ENCODE measurements at places on chromosomes 16 and 17. TPM values are rescaled to one million over a fixed set of nuclear protein-coding genes. Genes with fewer than 3 reads are reported as not detected.

- DNase-seq, result no peak
Observed at GRCh38 chr17:1168533-1169220, 11.1 kb downstream of the ABR start.

Gene RHBDL3
- polyA plus RNA-seq, result 1.1 TPM

Gene KRT33B
- not detected for polyA plus RNA-seq

DNA sequence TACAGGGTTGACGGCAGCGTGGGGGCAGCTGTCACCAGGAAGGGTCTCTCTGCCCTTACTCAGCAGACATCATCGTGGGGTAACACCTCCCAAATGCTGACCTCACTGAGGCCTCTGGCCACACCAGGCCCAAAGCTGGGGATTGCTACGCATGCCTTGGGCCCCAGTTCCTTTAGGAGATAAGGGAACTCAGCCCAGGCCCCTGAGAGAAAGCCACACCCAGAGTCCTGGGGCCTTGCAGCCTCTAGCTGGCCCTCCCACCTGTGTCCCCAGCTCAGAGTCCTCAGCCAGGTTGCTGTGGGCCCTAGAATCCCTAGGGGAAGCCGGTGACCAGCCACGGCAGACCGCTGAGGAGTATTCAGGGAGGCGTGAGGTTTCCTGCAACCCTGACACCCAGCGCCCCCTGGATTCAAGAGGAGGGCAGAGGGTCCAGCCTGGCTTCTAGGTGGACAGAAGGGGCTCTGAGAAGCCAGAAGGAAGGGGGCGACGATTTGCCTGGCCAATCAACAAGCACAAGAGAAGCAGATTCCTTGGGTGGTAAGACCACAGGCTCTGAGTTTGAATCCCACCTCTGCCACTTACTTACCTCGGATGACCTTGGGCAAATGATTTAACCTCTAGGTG, 10.3 kb upstream of the GINS2 start:
- DNase-seq, result no peak

- peak; percentile 7 for DNase-seq
Observed at GRCh38 chr16:19935694-19936093, 51.0 kb upstream of the GPRC5B start.

Gene GFAP
- polyA plus RNA-seq, result 0.38 TPM

DNA sequence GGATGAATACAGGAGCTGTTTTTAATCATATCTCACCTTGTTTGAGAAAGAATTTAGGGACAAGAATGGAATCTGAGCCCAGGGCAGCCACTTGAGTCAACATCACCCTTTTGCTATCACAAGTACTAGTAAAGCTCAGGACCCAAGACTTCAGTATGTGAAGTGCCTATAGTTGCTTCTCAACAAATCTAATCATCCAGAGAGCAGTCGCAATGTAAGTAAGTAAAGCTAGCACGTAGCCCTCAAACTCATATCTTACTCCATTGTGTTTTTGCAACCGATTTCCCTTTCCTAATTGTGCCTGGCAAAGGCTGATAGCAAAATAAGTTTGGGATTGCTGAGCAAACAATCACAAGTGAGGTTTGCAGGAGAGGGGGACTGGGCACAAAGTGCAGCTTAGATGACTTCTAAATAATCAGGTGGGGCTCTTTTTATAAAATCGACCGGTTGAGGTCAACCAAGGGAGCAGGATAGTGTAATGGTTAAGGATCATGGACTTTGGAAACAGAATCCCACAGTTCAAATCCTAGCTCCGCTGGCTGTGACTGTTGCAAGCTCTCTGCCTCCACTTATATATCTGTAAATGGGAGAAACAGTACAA, 13.0 kb downstream of the TOB1 start:
- no peak for DNase-seq

DNA sequence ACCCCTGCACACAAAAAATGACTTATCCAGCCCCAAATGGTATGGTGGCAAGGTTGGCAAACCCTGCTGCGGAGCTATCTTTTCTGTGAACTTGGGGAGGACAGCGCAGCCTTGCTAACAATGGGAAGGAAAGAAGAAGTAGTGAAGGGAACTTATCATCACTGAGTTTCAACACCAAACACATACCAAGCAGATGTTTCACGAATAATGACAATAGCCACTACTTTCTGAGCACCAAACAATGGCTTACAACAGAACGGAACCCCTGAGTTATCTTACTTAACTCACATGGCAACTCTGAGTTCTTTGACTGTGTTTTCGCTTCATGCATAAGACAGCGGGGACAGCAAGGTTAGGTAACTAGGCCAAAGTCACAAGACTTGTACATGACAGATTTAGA, 148.9 kb downstream of the XYLT1 start:
- DNase-seq, result no peak

DNA sequence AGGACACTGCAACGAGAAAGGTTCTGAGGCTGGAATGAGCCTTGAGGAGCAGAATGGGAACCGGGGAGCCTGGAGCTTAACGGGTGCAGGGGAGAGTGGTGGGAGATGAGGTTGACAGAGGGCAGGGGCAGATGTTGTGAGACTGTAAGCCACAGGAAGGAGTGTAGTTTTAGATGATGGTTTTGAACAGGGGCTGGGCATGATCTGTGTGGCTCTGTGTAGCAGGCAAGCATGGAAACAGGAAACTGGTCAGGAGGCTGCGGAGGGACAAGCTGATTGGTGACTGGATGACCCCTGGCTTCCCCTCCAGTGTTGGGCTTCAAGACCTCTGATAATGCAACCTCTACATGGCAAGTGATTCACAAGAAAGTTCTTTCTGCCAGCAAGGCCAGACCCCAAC, 1.4 kb upstream of the CNGB1 start:
- DNase-seq, result no peak

DNA sequence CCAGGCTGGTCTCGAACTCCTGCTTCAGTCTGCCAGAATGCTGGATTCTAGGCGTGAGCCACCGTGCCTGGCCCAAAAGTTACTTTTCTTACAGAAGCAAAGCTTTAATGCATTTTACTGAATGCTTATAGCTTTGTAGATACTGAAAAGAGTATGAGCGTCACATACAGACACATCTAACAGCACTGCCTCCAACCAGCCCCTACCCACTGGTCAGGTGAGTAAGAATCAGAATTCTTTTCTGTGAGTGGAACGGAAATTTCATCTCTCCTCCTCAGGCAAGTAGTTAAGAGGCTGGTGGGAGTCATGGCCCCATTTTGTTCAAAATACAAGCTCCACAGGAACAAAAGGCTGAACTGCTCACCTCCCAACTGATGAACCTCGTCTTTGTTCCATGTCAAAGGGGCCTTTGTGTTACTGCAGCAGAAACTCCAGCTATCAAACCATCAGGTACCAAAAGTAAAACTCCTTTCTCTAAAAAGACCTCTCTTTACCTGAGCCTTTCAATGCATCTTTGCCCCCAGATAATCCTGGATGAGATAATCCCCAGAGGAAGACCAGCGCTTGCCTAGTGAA, 92.4 kb upstream of the RPH3AL start:
- DNase-seq, result no peak

- peak; percentile 59 for DNase-seq
Observed at GRCh38 chr17:78257810-78258322, 26.4 kb downstream of the TMEM235 start.

DNA sequence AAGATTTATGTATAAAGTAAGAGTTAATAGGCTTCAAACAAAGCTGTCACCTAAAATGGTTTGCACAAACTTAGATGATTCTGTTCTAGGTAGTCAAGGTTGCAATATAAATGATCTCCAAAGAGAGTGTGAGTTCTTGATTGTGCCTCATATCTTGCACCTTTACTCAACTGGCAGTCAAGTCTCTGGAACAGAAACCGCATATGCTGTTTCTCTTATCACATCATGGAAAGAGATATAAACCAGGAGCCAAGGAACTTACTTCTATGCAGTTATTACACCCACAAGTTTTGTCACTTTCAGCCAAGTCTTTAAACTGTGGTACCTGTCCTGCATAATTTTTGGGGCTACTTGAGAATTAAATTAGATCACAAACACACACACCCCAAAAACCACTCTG, 5.2 kb downstream of the SSH2 start:
- DNase-seq, result no peak

Gene ATMIN
- 33.7 TPM for polyA plus RNA-seq

Gene KRT9
- polyA plus RNA-seq, result not detected

- no peak for DNase-seq
Observed at GRCh38 chr17:81837641-81838040, 2.8 kb upstream of the PPP1R27 start.

- DNase-seq, result no peak
Observed at GRCh38 chr16:10090816-10091215, 91.4 kb downstream of the GRIN2A start.

Gene NACA2
- polyA plus RNA-seq, result 2.6 TPM

Gene OR4D1
- not detected for polyA plus RNA-seq

DNA sequence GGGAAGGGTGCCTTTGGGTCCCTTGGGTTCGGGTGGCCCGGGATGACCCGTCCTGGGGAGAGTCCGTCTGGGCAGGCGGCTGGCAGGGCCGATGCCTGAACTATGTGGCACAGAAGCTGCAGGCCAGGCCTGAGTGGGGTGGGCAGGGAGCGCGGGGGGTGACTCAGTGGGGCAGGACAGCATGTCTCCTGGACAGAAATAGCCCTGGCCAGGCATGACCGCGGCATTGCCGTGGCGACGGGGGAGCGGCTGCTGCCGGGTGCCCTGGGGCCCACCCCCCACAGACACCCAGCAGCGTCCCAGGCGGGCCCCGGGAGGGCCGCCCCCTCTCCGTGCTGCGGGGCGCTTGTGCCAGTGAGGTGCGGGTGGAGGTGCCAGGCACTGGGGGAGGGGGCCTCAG, 1.8 kb upstream of the C1QTNF8 start:
- DNase-seq, result no peak

DNA sequence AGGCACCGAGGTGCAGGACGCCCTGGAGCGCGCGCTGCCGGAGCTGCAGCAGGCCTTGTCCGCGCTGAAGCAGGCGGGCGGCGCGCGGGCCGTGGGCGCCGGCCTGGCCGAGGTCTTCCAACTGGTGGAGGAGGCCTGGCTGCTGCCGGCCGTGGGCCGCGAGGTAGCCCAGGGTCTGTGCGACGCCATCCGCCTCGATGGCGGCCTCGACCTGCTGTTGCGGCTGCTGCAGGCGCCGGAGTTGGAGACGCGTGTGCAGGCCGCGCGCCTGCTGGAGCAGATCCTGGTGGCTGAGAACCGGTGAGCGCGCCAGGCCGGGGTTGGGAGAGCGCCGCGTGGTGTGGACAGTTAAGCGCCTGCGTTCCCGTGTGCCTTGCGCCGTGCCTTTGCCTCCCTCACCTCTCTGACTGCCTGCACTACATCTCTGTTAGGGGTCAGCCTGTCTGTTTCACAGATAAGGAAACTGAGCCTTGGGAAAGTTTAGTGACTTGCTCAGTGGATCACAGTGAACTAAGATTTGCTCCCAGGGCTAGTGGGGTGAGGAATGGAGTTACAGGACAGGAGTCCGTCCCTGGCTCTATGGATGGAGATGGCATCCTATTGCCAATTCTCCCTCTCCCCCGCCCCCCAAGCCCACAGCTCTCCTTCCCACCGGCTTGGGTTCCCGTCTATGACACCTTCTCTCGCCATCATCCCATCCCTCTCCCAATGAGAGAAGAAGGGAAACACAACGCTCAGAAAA, 880 bp downstream of the SARM1 start:
- peak; percentile 66 for DNase-seq

Gene ARHGDIG
- 1.7 TPM for polyA plus RNA-seq

DNA sequence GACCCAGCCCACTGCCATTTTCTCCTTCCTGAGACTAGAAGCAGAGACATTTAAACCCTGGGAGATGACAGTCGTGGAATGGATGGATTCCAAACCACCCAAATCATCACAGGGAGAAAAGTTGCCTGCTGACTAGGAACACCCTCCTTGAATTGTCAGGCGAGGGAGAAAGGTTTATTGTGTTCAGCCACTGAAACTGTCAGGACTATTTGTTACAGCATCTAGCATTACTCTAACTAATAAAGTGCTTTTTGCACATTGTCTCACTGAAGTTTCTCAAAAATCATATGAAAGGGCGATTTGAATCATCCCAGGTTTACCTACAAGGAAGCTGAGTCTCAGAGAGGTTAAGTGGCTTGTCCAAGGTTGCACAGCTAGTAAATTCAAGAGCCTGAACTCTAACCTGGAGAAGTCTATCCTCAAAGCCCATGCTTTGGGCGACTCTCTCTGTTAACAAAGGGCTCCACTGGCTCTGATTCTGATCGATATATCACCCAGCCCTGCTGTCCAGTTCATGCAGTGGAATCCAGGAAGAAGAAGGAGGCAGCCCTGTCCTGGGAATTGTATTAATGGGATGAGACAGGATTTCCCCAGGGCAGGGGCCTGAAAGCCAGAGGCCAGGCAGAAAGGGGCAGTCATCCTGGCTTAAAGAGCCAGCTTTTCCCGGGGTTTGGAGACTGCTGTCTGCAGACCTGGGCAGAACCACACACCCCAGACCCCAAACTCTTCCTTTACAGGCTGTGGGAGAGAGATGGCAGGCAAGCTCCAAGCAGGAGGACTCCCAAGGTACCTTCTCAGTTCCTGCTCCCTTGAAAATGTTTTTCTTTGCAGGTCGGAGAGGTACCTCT, 37.5 kb downstream of the IRX3 start:
- DNase-seq, result no peak

- DNase-seq, result no peak
Observed at GRCh38 chr16:26334218-26335111, 642.7 kb downstream of the HS3ST4 start.

Gene SNAI3
- 4.5 TPM for polyA plus RNA-seq

- no peak for DNase-seq
Observed at GRCh38 chr17:72611172-72611571, 481.3 kb downstream of the SLC39A11 start.

DNA sequence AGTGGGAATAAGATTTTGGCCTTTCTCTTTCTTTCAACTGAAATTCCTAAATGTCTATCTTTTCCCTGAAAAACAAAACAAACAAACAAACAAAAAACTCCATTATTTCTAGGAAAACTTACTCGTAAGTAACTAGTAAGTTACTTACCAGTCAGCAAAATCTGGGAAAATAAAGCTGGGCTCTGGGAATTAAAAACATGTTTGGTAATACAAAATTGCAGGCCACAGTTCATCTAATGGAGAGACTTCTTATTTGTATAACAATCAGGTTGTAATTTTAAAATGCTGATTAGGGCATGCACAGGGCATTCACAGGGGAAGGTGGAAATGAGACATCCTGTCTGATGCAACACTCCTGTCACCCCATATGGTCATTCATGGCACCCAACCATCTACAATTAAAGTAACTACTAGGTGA, 3.8 kb upstream of the WIPI1 start:
- no peak for DNase-seq

Gene NPIPB6
- 0.42 TPM for polyA plus RNA-seq
